ENCODE measurements at places on chromosomes 3 and 15.

DNA sequence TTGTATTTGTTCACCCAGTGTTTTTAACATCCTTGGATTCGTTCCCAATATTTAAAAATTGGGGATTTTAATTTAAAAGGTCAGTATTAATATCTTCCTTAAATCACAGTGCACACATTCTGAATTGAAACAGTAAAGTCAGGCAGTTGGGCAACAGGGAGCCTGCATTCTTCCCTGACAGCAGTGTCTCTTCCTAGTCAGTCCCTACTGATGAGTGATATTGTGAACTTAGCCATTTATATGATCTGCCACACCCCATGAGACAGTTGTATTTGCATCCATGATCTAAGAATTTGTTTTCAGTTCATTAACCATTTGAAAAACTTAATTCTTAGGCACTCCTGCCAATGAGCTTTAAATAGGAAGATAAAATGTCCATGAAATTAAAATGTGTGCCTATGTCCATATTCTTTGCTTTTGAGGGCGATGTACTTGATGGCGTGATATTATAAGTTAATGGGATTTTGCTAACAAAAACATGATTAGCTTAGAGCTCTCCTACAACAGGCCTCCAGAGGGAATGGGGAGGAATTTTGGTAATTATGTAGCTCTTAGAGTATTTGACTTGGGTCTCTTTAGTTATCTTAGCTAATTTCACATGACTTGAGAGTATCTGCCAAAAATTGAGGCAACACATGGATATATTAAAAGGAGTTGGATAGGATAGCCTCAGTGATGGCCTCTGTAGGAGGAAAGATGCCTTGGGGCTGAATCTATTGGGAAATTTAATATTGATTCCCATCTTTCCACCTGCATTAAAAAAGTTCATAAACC lies 219.3 kb downstream of the PTPRG start:
- DNase-seq: no peak

GRCh38 chr3:165130708-165131107 lies 52.4 kb upstream of the SI start:
- no peak for DNase-seq

DNA sequence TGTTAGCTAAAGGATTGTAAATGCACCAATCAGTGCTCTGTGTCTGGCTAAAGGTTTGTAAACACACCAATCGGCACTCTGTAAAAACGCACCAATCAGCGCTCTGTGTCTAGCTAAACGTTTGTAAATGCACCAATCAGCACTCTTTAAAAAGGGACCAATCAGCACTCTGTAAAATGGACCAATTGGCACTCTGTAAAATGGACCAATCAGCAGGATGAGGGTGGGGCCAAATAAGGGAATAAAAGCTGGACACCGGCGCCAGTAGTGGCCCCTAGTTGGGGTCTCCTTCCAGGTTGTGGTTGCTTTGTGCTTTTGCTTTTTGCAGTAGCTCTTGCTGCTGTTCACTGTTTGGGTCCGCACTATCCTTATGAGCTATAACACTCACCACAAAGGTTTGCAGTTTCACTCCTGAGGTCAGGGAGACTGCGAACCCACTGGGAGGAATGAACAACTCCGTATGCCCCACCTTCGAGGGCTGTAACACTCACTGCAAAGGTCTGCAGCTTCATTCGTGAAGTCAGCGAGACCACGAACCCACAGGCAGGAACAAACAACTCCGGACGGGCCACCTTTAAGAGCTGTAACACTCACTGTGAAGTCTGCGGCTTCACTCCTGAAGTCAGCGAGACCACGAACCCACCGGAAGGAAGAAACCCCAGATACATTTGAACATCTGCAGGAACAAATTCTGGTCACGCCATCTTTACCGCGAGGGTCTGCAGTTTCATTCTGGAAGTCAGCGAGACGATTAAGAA lies 1.1 kb upstream of the SUCLG2 start:
- peak; percentile 36 for DNase-seq

DNA sequence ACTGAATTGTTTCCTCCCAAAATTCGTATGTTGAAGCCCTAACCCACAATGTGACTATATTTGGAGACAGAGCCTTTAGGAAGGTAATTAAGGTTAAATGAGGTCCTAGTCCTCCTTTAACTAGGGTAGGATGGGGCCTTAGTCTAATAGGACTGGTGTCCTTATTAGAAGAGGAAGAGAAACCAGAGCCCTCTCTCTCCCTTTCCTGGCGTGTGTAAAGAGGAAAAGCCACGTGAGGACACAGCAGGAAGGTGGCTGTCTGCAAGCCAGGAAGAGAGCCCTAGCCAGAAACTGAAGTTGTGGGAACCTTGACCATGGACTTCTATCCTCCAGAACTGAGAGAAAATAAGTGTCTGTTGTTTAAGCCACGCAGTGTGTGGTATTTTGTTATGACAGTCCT lies 94.3 kb downstream of the OXNAD1 start:
- DNase-seq: no peak

GRCh38 chr3:84440291-84440690 lies 518.5 kb upstream of the CADM2 start:
- DNase-seq: no peak

GRCh38 chr15:64209680-64210334 lies 47.0 kb upstream of the PPIB start:
- DNase-seq: no peak

- no peak for DNase-seq
Measured at GRCh38 chr15:77126529-77127326, 55.8 kb upstream of the TSPAN3 start.

DNA sequence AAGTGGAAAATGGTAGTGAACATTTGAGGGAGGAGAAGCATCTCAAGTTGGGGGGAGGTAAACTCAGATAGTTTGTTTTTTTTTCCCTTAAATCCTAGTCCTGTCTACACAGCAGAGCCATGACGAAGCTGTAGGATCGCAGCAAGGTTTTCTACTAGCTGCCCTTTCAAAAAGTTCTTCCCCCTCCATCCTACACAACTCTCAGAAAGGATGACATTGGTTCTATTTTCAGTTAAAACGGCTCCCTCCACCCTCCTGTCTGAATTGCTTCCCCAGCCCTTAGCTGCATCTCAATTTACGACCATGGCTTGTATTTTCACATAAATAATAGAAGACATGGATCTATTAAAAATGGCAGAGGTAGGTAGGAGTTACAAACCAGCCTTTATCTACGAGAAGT lies 2.2 kb downstream of the HOMER2 start:
- DNase-seq: no peak

GRCh38 chr3:44348993-44349392 lies 10.4 kb downstream of the TCAIM start:
- DNase-seq: no peak

DNA sequence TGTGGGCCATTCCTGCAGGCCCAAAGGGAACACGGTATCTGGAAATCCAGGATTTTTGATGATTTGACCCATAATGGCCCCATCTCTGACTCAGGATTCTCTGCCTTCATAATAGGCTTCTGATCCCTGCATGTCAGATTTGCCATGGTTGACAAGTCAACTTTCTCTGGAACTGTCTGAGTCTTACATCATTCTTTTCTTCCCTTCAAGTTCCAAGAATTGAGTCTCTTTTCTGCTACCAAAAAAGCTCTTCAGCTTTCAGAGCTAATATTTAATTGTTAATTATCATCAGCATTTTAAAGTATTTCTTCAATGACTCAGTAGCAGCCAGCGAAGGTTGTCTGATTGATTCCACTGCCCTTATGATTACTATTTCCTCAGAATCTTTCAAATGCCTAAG lies 244.4 kb upstream of the COL8A1 start:
- no peak for DNase-seq

DNA sequence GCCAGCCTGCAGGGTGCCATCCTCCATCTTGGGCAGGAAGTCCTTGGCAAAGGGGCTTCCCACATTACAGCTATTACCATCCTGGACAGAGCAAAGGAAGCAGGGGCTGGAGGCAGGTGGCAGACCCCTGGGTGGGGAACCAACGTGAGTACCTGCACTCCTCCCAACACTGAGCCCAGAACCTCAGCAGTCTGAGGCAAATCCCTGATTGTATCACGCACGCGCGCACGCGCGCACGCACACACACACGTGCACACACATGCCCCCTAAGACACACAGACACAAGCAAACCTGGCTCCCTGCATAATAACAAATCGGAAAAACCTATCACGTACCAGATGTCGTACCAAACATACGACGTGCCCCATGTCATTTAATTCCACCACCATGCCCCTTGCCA lies 11.8 kb downstream of the POLG start:
- DNase-seq: no peak

DNA sequence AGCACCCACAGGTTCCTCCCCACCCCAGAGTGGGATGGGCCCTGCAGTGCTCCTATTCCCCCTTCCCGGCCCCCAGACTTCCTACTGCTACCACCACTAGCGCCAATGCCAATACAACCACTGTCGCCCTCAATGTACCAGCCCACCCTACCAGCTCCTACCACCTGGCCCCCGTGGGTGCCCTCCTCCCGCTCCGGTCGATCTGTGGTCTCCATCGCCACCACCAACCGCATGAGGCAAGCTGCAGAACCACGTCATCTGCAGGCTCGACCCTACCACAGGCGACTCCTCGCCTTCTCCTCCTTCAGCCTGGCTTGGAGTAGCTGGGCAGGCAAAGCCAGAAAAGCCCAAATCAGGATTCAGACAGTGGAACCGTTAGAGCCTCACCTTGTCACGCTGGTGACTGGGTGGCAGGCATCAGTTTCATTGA lies 179.3 kb downstream of the POTEB3 start:
- no peak for DNase-seq

- DNase-seq: no peak
Measured at GRCh38 chr3:177484206-177484605, 286.9 kb upstream of the TBL1XR1 start.

- no peak for DNase-seq
Measured at GRCh38 chr15:29870495-29871151, 48.4 kb upstream of the TJP1 start.

DNA sequence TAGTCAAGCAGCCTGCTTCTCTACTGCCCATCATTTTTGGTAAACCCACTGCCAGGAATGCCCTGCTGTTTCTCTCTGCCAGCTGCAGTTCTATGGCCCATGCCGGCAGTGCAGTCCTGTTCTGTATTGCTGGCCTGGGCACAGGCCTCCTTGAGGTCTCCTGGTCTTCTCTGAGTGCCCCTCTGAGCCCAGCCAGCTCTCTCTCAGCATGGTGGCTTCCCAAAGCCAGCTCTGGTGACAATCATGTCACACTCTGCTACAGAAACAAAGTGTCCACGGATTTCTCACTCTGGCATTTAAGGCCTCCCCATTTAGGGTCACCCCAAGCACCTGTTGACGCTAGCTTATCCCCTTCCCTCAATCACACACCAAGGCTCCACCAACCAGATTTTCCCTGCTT lies 24.5 kb downstream of the SRPRB start:
- no peak for DNase-seq

DNA sequence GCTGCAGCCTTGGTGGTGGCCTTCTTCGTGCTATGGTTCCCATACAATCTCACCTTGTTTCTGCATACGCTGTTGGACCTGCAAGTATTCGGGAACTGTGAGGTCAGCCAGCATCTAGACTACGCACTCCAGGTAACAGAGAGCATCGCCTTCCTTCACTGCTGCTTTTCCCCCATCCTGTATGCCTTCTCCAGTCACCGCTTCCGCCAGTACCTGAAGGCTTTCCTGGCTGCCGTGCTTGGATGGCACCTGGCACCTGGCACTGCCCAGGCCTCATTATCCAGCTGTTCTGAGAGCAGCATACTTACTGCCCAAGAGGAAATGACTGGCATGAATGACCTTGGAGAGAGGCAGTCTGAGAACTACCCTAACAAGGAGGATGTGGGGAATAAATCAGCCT lies 10.4 kb downstream of the CYP8B1 start:
- no peak for DNase-seq

- DNase-seq: no peak
Measured at GRCh38 chr15:81336568-81336967, 12.6 kb upstream of the STARD5 start.

DNA sequence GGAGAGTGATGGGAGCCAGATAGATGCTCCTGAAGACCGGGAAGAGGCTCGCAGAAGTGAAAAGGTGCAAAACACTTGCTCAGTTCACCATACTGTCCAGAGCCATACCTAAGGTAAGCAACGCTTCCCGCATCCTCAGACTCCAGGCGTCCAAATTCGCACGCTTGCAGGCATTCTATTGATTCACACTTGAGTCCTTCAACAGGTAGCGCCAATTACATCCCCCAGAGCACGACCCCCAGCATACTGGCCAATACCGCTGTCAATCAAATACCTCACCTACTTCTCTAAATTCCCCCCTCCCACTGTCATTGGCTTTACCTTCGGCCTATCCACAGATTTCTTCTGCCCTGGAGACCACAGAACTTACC lies 361 bp upstream of the STXBP5L start:
- no peak for DNase-seq

DNA sequence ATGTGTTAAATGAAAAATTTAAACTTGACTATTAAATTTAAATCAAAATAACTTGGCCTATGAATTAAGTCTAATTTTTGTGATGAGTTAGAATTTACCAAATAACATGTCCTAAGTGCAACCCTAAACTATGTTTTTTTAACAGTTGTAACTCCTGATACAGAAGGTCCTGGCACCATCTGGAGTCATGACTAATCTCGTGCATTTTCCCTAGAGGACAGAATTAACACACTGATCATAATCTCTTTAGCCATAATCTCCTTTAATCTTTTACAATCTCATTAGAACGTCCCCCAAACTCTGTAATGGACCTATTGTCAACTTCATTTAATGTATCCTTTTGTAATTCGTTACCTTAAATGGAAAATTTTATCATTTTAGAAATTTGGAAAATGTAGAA lies 100.6 kb downstream of the SUCNR1 start:
- DNase-seq: no peak

DNA sequence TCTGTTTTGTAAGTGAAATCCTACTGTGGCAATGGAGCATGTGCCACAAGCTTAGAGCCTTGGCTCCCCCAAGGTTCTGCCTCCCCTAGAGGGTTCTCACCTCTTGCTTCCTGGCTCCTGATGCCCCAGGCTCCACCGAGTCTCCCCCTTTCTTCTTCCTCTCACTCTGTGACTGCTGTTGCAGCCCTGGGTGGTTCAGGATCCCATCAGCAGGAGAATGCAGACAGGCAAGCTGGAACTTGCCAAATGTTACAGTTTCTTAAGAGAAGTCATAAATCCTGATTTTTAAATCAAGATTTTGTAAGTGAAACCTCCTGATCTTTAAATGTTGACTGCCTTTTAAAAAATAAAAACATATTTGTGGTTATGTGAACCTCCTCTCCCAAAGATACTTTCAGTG lies 133.9 kb downstream of the CCNL1 start:
- no peak for DNase-seq

- no peak for DNase-seq
Measured at GRCh38 chr15:71411538-71412482, 296.5 kb downstream of the THSD4 start.

DNA sequence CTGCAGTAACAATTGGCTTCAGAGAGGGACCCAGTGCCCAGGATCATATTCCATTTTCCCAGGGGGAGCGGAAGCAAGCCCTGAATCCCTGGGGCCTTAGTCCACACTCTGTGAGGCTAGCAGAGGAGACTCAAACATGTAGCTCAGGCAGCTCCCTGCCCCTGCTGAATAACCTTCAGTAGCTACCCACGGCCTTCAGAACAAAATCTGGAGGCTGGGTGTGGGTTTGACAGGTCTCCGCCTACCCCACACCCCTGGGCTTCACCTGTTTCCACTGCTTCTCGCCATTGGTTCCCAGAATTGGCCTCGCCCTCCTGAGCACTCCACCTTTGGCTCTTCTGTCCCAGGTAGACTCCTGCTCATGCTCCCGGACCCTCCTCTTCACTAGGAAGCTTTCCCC lies 93.6 kb upstream of the ATP2B2 start:
- DNase-seq: no peak

GRCh38 chr3:99634881-99635280 lies 3.5 kb upstream of the COL8A1 start:
- DNase-seq: no peak
